Stimulated activated CD8-positive, alpha-beta memory T cell treated with anti-CD3 and anti-CD28 coated beads, Interleukin-4, amount 100 ng/mL, for 48 hours (primary cell): ENCODE measurements at places on chromosomes 7 and 10.

DNA sequence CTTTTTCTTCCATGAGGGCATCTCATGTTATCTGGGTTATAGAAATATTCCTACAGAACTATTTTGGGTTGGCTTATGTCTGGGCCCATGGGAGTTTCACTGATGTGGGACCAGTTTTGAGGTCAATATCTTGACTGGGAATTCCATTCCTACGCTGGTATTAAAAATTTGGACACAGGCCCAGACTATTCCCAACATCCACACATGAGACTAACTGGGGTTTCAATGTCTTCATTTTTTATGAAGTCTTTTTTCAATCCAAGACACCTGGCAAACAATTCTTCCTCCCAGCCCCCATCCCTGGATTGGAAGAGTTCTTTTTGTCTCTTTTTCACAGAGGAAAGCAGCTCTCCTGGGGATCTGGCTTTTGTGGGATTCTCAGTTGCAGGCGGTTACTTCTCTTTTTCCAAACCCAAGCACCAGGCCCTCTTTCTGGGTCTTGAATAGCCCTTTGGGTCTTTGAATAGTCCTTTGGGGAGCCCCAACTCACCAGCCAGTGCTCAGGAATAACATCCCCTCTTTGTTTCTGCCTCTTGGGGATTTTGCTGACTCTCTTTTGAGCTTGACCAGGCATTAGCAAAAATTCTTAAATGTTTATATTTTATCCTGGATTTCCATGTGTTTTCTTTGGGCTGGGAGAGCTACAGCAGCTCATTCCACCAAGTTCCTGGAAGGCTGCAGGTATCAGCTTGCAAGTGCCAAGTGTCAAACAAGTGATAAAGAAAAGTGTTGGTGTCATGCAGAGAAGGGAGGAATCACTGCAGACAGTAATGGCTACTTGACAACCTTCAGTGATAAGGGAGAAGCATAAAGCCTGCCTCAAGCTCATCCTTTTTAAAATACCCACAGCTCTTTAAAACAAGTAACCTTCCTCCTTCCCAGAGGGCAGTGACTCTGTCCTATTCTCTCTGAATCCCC, 234.3 kb downstream of the ADAM12 start:
- no peak for DNase-seq

DNA sequence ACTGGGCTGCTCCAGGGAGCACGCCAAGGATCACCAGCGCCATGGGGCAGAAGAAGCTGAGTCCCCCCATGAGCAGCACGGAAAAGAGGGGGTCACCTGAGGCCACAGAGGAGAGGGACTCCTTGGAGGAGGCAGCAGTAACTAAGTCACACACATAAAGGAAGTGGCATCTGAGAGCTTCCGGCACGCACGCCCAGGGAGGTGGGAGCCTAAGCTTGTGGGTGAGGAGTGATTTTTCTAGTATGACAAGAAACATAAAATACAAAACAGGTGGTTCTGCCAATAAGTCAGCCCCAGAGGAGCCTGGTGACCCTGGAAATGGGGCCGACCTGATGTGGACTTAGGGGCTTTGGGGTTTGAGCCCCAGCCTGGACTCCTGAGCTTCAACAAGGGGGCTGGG, 60.8 kb downstream of the CARD11 start:
- peak; percentile 73 for DNase-seq

GRCh38 chr7:114085592-114086501, 167.0 kb upstream of the PPP1R3A start:
- DNase-seq = no peak

GRCh38 chr7:93146472-93147141, 1.6 kb downstream of the SAMD9L start:
- peak; percentile 27 for DNase-seq

DNA sequence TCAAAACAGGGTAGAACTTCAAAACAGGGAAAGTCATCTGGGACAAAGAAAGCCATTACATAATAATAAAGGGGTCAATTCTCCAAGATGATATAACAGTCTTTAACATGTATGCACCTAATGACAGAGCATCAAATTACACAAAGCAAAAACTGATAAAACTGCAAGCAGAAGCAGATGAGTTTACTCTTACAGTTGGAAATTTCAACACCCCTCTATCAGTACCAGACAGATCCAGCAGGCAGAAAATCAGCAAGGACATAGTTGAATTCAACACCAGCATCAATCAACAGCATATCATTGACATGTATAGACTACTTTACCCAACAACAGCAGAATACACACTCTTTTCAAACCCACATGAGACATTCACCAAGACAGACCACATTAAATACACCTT, 233.0 kb upstream of the NEBL start:
- DNase-seq = no peak

DNA sequence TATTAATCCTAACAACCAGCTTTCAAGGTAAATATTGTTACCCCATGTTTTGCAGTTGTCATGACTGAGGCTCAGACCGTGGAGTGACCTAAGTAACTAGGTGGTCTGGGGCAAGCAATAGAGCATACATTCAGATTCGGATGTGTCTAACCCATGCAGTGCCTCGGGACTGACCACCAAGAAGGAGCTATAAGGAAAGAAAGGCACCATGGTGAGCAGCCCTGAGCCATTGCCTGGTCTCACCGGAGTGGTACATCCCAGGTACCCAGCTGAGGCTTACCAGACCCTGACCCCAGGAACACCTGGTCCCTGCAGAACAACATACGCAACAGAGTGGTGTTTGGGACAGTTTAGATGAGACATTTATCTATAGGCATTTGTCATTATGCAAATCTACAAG, 175.5 kb upstream of the ZMIZ1 start:
- no peak for DNase-seq
